CD14-positive monocyte (primary cell): ENCODE measurements at places on chromosomes 12 and 14.

GRCh38 chr14:100192250-100192671, 32.8 kb upstream of the DEGS2 start:
- no peak for DNase-seq

DNA sequence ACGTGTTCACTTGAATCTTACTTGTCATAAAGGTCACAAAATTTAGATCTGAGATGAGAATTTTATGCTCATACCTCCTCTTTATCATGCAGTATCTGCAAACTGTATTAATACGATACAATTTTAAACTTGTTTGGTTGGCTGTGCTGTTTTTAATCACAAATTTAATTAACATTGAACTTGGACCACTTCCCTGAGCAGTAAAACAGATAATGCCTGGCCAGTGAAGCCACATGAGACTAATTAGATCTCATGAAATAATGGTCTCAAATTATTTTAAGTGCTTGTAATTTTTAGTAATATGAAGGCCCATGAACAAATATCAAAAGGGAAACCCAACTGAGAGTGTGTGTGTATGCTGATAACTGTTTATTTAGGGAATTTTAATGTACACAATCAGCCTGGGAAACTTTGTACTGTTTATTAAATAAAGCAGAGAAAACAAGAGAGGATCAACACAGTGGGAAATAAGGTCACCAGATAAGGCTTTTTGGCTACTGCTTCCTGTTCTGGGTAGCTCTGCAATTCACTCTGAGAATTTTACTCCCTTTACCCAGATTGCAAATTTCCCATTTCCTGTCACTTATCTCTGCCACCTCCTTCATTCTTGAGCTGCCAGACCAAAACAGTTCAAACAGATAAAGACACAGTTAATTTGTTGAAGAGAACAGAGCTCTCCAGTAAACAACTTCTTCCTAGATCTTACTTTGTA, 61.6 kb upstream of the GNPNAT1 start:
- DNase-seq: no peak

GRCh38 chr14:52790011-52790755, 1.2 kb downstream of the GNPNAT1 start:
- DNase-seq: no peak

GRCh38 chr14:81529391-81529790, 4.3 kb downstream of the SEL1L start:
- DNase-seq: no peak

DNA sequence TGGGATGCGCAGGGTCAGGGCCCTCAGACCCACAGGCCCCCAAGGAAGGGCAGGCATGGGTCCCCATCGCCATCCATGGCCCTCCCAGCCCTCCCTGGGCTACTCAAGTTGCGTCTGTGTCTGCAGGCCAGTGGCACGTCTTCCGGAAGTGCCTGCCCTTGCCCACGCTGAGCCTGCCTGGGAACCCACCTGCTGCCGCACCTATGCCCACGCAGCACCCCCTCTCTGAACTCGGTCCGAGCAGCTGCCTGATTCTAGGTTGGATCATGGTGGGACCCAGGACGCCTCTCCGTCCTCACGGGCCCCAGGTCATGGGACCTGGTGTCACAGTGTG, 182.8 kb downstream of the ADGRD1 start:
- no peak for DNase-seq

DNA sequence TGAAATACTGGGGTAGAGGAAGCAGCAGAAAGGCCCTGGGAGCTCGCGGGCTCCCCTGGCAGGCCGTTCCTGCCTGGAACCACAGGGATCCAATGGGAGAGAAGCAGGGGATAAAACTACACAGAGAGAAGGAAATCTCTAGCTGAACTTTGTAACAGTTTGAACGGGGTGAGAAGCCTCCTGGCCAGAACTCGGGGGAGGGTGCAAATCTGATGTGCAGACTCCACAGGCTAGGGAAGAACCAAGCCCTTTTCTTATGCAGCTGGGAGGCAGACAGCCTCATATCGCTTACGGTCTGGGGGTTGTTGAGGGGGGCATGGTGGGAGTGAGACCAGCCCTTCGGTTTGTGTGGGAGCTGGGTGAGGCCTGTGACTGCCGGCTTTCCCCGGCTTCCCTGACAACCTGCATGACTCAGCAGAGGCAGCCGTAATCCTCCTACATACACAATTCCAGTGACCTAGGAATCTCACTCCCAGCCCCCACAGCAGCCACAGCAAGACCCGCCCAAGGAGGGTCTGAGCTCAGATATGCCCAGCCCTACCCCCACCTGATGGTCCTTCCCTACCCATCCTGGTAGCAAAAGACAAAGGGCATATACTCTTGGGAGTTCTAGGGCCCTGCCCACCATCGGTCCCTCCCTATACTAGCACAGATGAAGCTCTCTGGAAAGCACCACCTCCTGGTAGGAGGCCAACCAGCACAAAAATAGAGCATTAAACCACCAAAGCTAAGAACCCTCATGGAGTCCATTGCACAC, 143.0 kb downstream of the TMTC1 start:
- no peak for DNase-seq

DNA sequence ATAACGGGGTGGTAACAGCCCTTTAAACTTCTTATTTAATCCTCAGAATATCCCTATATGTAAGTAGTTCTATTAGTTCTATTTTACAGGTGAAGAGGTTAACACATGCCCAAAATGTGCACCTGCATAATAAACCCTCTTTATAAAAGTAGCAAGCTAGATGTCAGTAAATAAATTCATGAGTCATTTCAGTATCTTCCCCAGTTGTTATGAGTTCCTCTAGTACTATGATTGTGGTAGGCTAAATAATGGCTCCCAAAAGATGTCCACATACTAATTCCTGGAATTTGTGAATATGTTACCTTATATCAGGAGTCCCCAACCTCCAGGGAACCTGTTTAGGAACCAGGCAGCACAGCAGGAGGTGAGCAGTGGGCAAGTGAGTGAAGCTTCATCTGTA, 106.5 kb downstream of the TMTC3 start:
- no peak for DNase-seq

- no peak for DNase-seq
Observed at GRCh38 chr14:77253333-77254190, 17.4 kb downstream of the NGB start.
